Natural killer cell treated with Interleukin-12 subunit alpha and Interleukin-12 subunit beta and Interleukin-15 and Interleukin-18, amount 100 ng/mL, for 72 hours (primary cell): ENCODE measurements at places on chromosomes 11 and 22. TPM values are rescaled to one million over a fixed set of nuclear protein-coding genes. Genes with fewer than 3 reads are reported as not detected.
A peak's percentile ranks its signal among the peaks of the same experiment; 100 is the strongest.

DEFB131B gene
- total RNA-seq = not detected

MS4A3 gene
- total RNA-seq = not detected

DNA sequence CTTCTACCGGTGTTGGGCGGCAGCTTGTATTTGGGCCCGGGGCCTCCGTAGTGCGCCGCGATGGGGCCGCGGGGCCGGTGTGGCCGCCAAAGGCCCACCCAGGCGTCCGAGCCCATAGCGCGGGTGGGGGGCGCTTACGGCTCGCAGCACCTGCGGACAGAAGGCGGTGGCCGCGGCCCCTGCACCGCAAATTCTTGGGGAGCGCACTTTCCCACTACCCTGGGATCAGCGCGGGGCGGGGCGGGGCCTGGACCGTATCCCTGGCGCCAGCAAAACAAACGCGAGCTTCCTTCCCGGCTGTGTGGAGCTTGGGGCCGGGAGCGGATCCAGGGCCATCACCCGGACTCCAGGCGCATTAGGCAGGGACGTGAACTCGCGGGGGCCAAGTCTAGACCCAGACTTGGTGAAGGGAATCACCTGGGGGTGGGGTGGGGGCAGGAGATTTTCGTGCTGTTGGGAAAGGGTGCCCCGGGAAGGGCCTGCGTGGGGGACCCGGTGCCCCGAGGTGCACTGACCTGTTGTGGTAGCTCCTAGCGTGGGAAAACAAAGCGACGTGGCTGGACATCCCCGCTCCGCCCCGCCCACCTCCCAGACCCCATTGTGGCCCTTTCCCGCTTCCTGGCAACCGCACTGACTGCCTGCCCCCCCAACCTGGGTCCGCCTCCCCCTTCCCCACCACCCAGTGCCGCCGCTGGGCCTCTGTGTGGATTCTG lies 2.3 kb upstream of the TYMP start:
- peaks cover 37% of the 10 kb centered on the region for H3K4me1 ChIP-seq
- H3K27ac ChIP-seq = peak overlapping the region; percentile 92
- no peaks in the 10 kb centered on the region for H3K27me3 ChIP-seq

DNA sequence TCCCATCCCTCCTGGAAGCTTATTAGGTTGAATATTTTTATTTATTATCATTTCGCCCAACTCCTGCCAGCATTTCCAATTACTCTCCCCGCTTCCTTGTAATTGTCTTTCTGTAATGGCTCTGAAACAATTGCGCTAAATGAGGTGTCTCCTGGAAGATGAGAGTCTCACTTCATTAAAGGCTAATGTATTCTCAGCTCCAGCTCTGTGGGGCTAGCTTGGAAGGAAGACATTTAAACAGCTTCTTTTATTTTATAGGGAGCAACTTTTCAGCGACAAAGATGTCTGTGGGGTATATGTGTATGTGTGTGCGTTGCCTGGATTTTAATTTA lies 86.6 kb downstream of the PKNOX2 start:
- no peak for DNase-seq
- H3K4me1 ChIP-seq = no peaks in the 10 kb centered on the region
- H3K27ac ChIP-seq = no peak overlapping the region
- peaks cover 18% of the 10 kb centered on the region for H3K27me3 ChIP-seq

- peaks cover 5% of the 10 kb centered on the region for H3K36me3 ChIP-seq
- no peak for DNase-seq
- H3K27ac ChIP-seq = no peak overlapping the region
- no peak overlapping the region for H3K4me3 ChIP-seq
- no peaks in the 10 kb centered on the region for H3K27me3 ChIP-seq
- H3K4me1 ChIP-seq = peaks cover 9% of the 10 kb centered on the region
These were observed 35.9 kb downstream of the RPL3 start for GRCh38 chr22:39283322-39284141.

- no peak for DNase-seq
- H3K27ac ChIP-seq = peak overlapping the region; percentile 1
- H3K27me3 ChIP-seq = no peaks in the 10 kb centered on the region
- peaks cover 29% of the 10 kb centered on the region for H3K4me1 ChIP-seq
- no peak overlapping the region for H3K4me3 ChIP-seq
These were observed 3.4 kb downstream of the TIMM10 start for GRCh38 chr11:57527056-57527631.

- peaks cover 10% of the 10 kb centered on the region for H3K27me3 ChIP-seq
- no peak overlapping the region for H3K27ac ChIP-seq
- H3K4me3 ChIP-seq = no peak overlapping the region
- no peaks in the 10 kb centered on the region for H3K36me3 ChIP-seq
These were observed 5.9 kb downstream of the USP2 start for GRCh38 chr11:119375337-119376196.

GRCh38 chr11:30285416-30286121 lies 37.3 kb upstream of the ARL14EP start:
- DNase-seq = no peak
- no peaks in the 10 kb centered on the region for H3K27me3 ChIP-seq
- H3K27ac ChIP-seq = no peak overlapping the region
- H3K36me3 ChIP-seq = no peaks in the 10 kb centered on the region
- H3K4me3 ChIP-seq = no peak overlapping the region

DNA sequence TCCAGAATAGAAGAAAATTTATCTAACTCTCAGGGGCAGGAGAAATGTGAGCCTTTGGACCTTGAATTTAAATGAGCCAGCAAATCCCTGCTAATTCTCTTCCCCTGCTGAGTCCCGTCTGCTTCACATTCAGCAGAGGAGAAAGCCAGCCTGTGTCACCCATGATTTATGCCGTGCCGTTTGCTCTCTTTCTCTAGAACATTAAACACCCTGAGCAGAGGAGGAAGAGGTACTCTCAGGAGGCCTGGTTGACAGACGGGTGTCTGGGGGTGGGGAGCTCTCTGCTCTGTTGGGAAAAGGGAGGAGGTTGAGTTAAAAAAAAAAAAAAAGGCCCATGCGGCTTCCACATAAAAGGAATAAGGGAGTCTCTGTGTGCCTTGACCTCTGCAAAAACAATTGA lies 11.3 kb upstream of the MTMR3 start:
- no peaks in the 10 kb centered on the region for H3K27me3 ChIP-seq
- no peak overlapping the region for H3K27ac ChIP-seq
- H3K36me3 ChIP-seq = no peaks in the 10 kb centered on the region
- no peak overlapping the region for H3K4me3 ChIP-seq
